Stimulated activated CD8-positive, alpha-beta memory T cell treated with anti-CD3 and anti-CD28 coated beads, Interleukin-4, amount 100 ng/mL, for 4 hours (primary cell): ENCODE measurements at places on chromosomes 2 and 18.

DNA sequence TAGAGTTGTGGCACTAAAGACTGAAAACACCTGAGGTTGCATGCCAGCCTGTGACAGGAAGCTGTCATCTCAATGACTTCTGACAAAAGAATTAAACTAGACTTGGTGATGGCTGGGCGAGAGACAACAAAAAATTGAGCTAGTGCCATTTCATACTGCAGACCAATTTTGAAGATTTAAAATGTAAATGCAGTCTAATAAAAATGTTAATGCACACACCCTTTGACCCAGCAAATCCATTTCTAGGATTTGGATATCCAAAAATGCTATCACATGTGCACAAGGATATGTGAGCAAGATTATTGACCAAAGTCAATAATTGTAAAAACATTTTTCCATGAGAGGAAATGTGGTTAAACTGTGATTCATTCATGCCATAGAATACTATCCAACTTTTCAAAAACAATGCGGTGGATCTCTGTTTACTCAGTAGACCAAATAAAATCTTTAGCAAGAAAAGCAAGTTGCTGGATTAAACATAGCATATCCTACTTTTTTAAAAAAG is 5.6 kb downstream of the FBXO36 start:
- DNase-seq, result no peak

- DNase-seq, result no peak
These were observed 214.7 kb downstream of the CYP26B1 start for GRCh38 chr2:71932780-71933466.

- DNase-seq, result no peak
These were observed 1.9 kb downstream of the SP5 start for GRCh38 chr2:170716851-170717598.

GRCh38 chr2:169462896-169463695 is 16.2 kb upstream of the BBS5 start:
- no peak for DNase-seq

- no peak for DNase-seq
These were observed 137.0 kb upstream of the RBBP8 start for GRCh38 chr18:22796113-22796512.

- no peak for DNase-seq
These were observed 1.8 kb downstream of the GYPC start for GRCh38 chr2:126657636-126658318.

- no peak for DNase-seq
These were observed 40.1 kb downstream of the SCN3A start for GRCh38 chr2:165163761-165164160.
